ENCODE measurements at places on chromosomes 5 and 9.

DNA sequence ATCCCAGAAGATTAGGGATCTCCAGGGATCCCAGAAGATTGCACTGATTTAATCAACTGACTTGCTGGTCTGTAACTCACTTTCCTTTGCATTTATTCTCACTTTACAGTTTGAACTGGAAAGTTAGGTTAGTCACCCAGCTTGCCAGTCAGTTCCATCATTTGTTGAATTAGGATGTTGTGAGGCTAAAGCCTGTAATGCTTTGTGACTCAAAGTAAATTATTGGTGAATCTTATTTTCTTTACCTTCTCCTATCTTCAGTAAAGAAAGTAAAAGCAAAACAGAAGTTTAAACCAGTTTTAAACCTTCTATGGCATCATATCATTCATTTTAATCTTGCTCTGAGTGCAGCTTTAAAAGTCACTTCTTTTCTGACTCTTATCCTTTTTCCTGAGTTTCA, 85.8 kb downstream of the SLC44A1 start:
- peak; percentile 12 for DNase-seq

DNA sequence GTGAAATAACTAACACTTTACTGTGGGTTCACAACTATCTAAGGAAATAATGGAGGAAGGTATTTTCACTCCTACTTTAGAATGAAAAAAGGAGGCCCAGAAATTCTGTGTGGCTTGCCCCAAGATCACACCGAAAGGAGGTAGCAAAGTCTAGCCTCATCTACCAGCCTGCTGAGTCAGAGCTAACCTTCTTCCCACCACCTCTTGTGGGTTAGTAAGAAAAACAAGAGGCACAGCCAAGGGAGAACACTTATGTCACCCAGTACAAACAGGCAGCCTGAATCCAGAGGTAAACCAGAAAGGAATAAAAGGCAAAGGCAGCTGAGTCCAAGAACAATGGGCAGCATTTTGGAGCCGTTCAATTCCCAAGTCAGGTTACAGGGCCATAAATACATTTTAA, 91.9 kb upstream of the RASEF start:
- peak; percentile 1 for DNase-seq

- DNase-seq, result no peak
These were observed 44.1 kb downstream of the CAMK4 start for GRCh38 chr5:111268300-111268699.

DNA sequence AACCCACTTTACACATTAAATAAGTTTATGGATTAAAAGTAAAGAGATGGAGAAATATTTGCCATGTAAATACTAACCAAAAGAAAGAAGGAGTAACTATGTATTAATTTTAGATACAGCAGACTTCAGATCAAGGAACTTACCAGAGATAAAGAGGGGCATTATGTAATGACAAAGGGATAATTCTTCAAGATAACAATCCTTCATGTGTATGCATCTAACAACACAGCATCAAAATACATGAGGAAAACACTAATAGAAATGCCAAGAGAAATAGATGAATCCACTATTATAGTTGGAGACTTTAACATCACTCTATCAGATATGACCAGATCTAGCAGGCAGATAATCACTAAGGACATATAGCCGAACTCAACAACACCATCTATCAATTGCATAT, 149.8 kb upstream of the ANKRD55 start:
- no peak for DNase-seq

DNA sequence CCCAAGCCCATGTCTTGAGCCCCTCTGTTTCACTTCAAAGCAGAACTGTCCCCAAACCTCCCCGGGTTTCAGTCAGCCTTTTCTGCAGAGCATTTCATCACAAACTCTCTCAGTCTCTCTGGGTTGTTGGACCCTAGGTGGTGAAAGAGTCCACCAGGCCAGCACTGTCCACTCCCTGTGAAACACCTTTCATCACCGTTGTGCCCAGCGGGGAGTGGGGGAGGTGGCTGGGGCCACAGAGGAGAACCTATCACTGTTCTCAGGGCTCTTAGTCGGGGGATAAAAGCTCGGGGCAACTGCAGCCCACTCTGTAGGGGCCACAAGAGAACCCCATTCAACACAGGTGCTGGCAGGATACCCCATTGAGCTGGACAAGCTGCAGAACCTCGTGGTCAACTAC, 5.4 kb upstream of the RABL6 start:
- DNase-seq, result no peak

GRCh38 chr5:7827610-7828009, 23.3 kb downstream of the CFAP90 start:
- no peak for DNase-seq

GRCh38 chr5:59098743-59099142, 515.9 kb downstream of the RAB3C start:
- DNase-seq, result no peak

DNA sequence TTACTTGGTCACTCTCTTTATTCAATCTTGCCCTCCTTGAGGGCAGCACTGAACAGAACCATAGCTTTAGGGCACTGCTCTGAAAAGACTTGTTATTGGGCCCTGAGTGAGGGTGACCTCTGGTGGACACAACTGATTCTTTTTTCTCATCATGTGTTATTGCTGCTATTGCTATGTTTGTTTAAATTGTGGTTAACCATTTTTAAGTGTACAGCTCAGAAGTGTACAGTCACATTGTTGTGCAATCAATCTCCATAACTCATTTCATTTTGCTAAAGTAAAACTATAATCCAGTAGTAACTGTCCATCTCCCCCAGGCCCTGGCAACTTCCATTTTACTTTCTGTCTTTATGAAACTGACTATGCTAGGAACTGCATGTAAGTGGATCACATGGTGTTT, 351.1 kb upstream of the RIOK2 start:
- peak; percentile 83 for DNase-seq

DNA sequence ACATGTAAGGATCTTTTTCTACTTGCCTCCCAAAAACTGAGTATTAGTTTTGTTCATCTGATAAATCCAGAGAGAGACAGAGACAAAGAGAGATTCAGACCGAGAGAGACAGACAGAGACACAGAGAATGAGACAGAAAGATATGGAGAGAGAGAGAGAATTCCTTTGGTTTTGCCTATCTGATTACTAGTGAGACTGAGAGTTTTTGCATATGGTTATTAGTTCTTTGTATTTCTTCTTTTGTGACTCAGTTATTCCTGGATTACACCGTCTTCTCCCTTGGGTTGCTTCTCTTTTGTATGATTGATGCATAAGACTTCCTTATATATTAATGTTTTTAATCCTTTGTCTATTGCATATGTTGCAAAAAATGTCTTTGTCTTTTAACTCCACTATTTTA, 91.2 kb upstream of the SPATA31C2 start:
- no peak for DNase-seq

- peak; percentile 97 for DNase-seq
These were observed 8.1 kb downstream of the FAM193B start for GRCh38 chr5:177546258-177546741.

DNA sequence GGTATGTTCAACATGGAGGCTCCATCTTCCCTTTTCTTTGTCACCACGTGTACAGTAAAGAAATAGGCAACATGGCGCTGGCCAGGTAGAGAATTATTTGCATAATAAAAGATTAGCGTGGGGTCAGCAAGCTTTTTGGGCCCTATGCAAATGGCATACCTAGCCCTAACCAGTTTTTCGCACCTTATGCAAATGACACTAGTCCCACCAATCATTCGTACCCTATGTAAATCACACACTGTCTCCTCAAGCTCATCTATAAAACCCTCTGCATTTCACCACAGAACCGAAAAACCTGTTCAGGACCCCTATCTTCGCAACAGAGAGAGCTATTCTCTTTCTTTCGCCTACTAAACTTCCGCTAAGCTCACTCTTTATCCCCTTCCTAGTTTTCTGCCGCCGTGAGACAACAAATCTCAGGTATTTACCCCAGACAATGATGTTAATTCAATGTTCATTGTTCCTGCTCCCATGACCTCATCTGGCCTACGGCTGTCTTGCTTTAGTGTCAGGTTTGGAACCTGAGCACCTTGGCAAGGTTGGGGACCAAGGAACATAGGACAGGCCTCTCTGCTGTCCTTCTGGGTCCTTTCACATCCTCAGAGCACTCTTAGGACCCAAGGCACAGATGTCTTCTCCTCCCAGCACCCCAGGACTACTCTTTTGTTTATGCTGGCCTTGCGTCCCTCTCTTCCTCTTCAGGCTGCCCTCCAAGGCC, 180.7 kb upstream of the RAI14 start:
- no peak for DNase-seq

- no peak for DNase-seq
These were observed 17.2 kb upstream of the MCCC2 start for GRCh38 chr5:71569748-71570509.

GRCh38 chr9:126676685-126677143, 63.0 kb downstream of the LMX1B start:
- no peak for DNase-seq

- DNase-seq, result no peak
These were observed 6.7 kb upstream of the GCNT4 start for GRCh38 chr5:75058986-75059535.

- peak; percentile 71 for DNase-seq
These were observed 17.9 kb upstream of the ASS1 start for GRCh38 chr9:130426883-130427282.

DNA sequence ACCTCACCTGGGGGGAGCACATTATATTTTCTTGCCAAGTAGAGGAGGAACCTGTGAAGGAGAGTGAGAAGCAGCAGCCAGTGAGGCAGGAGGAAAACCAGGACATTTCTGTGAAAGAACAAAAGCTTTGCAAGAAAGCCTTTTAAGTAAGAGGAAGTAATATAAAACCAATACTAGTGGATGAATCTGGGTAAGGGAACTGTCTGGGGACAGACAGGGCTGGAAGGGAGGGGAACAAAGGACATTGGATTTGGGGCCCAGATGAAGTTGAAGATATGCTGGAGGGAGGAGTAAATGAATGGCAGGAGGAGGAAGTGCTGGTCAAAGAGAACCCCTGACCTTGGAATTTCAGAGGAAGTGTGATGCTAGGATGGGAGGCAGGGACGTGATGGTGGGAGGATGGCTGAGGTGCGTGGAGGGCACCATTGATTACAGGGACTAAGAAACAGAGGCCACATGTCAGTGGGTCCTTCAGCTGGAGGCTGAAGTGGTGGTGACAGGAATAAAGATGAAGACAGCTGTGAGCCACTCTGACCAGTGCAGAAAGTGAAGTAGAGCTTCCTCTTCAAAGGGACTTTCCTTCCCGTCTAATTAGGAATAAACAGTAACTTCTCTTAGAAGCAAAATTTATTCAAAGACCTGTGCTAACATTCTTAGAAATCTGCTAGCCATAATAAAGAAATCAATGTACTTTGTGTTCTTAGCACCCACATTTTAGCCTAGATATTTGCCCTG, 43.5 kb upstream of the FABP6 start:
- DNase-seq, result no peak

DNA sequence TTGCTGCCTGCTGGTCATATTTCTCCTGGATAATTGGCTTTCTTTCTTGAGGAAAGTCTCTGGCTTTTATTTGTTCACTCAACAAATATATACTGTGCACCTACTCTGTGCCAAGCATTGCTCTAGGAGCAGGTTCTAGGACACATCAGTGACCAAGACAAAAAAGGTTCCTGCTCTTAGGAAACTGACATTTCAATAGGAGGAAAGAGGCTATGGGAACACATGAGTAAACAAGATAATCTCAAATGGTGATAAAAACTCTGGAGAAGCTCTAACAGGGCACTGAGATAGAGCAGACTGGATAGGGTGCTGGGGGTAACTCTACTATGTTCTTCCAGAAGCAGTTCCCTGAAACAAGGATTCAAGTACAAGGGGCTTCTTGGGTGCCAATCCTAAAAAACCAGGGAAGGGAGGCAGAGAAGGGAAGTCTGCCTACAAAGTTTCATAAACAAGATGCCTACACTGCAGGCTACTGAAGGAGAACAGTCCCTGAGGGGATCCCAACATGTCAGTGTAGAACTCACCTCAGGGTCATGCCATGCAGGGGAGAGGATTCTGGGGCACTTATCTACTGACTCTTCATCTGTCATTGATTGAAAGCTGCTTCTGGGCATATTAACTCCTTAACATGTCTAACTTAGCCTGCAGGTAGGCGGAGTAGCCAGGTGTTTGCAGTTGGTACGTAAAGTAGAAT, 181.3 kb downstream of the GRIA1 start:
- no peak for DNase-seq

DNA sequence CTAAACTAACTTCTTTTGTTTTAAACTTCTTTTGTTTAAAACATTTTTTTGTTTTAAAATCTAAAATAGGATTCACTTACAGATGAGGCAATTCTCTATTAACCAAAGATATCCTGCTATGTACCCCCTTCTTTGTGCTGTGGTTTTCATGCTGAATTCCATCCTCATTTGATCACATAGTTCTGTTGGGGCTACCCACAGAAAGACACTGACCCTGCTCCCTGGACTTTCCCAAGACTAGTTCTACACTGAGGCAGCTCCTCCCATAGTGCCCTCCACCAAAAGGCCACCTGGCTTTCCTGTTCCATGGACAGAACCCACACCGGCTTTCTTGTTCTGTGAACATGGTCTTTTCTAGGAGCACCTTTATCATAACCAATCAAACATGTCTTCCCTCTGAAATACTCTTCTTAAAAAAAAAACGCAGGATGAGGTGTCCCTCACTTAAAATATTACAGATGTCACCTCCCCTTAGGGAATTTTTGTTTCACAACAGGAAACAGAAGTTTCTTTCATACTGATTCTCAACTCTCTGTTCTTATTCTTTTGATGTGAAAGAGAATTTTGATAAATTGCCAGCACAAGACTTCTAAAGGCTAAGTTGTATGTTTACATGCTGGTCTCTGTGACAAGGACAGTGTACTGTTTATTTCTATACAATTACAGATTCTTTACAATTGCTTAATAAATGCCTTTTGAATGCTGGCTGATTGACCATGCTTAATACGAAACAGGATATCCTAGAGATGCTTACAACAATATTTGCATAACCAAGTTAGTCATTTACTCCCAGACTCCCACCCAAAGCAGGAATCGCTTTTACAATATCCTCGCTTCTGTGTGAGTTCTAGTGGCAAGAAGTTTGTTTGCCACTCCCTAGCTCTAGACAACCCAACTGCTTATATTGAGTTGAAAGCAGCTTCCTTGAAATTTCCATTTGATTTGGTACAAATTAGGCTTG, 300.4 kb downstream of the DTWD2 start:
- peak; percentile 41 for DNase-seq

GRCh38 chr9:134058716-134059115, 9.1 kb downstream of the BRD3 start:
- peak; percentile 21 for DNase-seq

DNA sequence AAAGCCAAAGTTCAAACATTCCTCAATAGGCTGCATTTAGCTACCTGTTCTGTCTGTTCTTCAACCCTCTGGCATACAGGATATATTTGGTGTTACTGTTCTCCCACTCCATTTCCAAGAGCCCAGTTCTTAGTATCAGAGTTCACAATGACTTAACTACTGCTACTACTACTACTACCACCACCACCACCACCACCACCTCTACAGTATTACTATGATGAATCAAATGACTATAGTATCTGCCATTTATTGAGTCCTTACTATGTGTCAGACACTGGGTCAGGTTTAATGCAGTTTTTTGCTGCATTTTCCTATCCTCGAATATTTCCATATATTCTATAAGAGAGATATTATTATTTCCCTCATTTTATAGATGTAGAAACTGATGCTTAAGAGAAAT, 937 bp upstream of the CD180 start:
- DNase-seq, result no peak

- no peak for DNase-seq
These were observed 50.3 kb downstream of the CETN3 start for GRCh38 chr5:90359073-90359920.
